Activated CD4-positive, alpha-beta T cell treated with anti-CD3 and anti-CD28 coated beads, Interleukin-2, amount 50 U/mL, for 1 hour (primary cell): ENCODE measurements at places on chromosomes 4 and X.

DNA sequence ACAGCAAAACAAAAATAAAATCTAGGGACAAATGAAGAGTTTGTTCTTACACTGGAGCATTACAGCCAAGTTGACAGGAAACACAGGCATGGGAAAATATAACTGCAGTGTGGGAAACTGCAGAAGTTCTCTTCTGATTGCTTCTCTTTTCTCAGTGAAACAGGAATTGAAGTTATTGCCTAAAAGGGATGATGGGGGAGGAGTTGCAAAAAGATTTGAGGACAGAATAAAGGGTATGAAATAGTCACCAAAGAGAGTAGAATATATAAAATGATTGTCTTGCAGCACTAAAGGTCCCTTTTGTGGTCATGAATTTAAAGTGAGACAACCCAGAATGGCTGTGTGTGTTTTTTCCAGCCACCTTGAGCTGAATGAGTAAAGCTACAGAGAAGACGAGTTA lies 103.7 kb downstream of the JADE1 start:
- DNase-seq: no peak

GRCh38 chr4:61953386-61953785 lies 753.3 kb downstream of the ADGRL3 start:
- DNase-seq: no peak

GRCh38 chrX:70129816-70130215 lies 3.4 kb upstream of the IGBP1 start:
- no peak for DNase-seq

- no peak for DNase-seq
Observed at GRCh38 chr4:74255096-74255495, 53.2 kb upstream of the EPGN start.
